ENCODE measurements at places on chromosomes 5 and 9.

- no peak for DNase-seq
Measured at GRCh38 chr9:134039386-134040175, 14.3 kb downstream of the BRD3OS start.

GRCh38 chr5:133336969-133337410, 275.4 kb downstream of the FSTL4 start:
- no peak for DNase-seq

GRCh38 chr5:120510098-120510637, 46.1 kb downstream of the PRR16 start:
- DNase-seq = no peak

DNA sequence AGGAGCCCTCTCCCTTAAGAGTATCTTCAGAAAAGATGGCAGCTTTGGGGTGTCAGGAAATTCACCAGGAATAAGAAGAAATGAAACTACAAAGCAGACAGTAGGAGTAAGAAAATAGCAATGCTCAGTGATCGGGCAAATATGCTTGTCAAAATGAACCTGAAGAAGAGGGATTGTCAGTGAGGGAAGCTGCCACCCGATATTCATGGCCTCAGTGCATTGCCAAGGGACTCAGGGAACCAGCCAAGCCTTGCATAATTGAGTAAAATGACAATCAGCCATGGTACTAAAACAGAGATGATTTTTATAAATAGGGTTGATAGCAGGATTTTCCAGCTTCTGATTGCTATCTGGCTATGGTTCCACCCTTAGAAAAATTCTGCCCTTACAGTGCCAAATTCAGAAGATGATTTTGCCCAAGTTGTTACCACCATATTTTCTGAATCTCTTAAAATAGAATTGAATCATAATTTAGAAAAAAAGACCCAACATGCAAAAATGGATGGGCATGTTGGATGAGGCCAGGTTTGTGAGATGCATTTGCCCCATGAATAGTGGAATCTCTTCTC, 274.0 kb downstream of the NTRK2 start:
- no peak for DNase-seq

GRCh38 chr9:22452415-22453010, 5.9 kb downstream of the DMRTA1 start:
- peak; percentile 65 for DNase-seq

DNA sequence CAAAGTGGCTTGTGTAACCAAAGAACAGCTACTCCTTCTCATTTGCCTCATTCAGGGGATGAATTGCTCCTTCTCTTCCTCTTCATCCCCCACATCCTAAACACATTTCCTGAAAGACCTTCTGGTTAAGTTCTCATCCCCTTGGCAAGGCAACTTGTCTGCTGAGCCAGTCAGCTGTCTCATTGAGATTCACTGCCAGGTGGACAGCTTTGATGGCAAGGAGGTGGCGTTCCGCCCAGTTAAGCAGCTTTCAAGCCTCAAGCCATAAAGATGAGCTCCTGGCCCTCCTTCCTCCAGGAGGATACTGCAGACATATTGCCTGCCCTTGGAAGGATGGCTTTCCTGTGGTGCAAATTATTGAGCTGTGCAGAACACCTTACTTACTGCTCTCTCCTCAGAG, 448.6 kb upstream of the MPDZ start:
- DNase-seq = no peak

DNA sequence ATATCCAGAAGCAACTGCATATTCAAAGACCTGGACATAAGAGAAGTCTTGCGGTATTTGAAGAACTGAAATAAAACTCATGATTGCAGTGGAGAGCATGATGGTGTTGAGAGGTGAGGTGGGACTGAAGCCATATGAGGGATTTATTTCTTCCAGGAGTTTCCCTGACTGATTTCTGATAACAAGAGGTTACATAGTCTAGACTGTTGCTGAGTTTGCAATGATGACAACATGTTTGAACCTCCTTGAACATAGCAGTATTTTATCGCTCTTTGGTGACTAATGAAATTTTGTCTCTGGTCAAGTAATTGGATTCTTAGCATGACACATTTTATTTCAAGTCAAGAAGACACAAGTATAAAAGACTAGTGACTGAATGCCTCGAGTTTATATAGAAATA, 61.8 kb downstream of the ACTBL2 start:
- no peak for DNase-seq

DNA sequence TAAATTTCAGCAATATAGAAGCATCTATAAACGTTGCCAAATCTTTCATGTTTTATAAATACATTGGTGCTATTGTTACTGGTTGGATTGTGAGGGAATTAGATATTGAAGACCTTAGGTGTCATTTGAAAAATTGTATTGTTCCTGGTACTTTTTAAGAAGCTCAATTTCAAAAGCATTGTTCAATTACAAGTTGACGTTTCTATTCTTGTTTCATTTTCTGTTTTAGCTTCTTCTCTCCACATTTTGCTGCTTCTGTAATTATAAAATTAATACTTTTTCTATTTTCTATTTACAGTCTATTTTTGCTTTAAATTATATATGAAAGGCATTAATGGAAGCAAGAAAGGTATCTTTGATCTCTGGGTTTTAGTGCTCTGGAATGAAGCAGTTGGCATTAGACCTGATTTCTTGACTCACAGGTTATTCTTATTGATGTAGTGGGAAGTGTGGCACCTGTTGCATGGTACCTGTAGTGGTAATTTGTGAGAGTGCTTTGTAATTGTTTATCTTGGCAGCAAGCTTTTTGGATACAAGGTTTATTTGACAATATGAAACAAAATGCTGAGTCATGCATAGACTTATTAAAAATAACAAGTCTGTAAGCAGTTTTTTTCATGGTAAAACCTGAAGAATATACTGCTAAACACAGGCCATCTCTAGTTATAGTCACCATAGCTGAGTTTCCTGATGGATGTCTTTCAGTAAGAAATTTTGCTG, 13.2 kb downstream of the MACIR start:
- no peak for DNase-seq

- no peak for DNase-seq
Measured at GRCh38 chr9:76592974-76593347, 134.0 kb downstream of the GCNT1 start.

GRCh38 chr5:146754621-146755020, 123.9 kb downstream of the PPP2R2B start:
- DNase-seq = no peak

DNA sequence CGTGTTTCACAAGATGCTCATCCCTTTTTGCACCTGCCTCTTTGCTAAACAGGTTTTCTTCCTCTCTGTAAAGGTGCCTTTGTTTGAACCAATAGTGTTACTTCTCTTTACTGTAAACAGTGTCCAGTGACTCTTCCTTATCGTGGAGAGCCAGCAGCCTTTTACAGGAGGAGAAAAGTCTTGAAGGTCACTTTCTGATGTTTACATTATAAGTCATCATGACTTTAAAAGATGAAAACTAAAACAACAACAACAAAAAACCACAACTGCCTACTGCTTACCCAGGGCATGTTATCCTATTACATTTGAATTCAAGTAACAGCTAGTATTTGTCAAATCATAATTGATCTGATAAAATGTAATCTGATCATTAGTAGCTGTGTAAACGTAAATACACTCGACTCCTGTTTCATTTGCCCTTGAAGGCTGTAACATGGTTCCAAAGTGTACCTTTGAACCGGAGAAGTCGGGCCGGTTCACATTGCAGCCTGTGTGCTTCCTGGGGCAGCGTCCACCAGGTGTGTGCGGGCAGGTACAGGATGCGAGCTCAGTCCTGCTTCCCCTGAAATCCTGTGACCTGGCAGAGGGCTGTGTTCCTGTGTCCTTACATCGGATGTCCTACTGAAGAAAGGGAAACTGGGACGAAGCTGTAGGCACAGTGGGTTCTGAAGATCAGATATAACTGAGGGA, 118.1 kb downstream of the C9orf152 start:
- no peak for DNase-seq

GRCh38 chr9:22116758-22117157, 107.7 kb upstream of the CDKN2B start:
- DNase-seq = no peak

- no peak for DNase-seq
Measured at GRCh38 chr5:98588215-98588614, 185.2 kb upstream of the RGMB start.

DNA sequence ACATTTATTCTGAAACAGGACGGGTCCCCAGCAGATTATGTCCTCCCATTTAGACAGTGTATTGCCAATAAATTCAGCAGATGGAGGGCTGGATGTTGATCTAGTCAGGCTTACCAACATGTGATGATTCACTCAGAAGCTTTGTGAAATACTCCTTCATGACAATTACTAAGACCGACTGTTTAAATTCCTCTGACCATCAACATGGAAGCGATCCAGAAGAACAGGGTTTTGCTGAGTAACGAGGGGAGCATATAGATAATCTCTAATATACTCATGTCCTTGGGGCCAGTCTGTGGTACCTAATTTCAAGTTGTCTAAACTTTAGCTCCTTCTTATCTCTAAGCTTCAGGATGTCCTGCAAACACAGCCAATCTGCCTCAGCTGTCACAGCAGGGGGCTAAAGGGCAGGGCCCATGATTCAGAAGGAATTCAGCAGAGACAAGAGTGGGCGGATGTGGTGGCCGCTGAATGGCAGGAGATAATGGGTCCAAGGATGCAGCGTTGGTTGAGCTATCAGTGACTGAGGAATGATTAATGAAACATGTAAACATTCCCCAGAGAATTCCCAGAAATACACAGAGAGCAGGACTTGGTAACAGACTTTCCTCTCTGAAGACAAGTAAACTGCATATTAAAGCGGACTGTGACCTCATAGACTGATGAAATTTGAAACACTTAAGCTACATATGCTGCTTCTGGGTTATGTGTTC, 109.4 kb downstream of the ANKRD55 start:
- DNase-seq = no peak

GRCh38 chr5:40842351-40842750, 1.2 kb downstream of the CARD6 start:
- DNase-seq = no peak

DNA sequence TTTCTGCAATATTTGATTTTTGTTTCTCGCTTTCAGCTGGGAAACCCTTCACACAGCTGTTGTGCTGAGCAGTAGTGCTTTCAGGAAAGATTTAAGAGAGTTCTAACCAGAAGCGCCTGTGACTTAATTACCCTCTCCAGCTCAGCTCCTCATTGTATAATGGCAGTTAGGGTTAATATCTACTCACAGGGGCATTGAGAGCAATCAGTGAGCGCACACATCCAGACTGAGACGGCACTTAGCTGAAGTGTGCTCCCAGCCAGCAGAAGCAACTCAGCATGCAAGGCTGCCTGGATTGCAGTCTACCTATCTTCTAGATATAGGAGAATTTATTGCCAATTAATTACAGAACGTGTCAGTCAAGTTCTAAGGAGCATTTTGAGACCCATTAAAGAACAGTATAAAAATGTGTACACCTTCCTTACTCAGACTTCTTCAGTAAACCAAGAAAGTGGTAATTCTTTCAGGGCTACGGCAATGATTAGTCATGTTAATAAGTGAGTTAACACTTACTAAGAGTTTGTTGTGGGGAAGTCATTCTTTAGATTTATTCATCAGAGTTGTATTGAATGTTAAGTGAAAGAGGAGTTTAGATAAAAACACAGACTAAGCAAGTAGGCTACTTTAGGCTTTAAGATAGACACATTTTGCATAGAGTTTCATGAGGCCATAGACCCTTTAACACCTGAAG, 111.7 kb upstream of the PCAT7 start:
- no peak for DNase-seq

DNA sequence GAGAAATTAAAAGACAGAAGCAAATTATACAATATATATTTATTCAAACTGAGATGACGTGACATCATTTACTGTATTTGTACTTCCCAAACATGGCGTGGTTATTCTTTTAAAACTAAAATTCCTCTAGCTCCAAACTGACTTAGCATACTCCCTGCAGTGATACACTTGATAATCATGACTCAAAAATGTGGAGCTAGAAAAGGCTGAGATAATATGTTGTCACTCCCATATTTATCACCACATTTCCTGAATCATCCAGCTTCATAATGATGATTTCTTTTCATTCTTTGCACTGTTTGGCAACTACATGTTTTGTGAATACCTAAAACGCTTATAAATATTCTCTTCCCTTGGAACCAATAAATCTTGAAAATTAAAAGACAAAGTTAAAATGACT, 341.0 kb downstream of the EBF1 start:
- no peak for DNase-seq

DNA sequence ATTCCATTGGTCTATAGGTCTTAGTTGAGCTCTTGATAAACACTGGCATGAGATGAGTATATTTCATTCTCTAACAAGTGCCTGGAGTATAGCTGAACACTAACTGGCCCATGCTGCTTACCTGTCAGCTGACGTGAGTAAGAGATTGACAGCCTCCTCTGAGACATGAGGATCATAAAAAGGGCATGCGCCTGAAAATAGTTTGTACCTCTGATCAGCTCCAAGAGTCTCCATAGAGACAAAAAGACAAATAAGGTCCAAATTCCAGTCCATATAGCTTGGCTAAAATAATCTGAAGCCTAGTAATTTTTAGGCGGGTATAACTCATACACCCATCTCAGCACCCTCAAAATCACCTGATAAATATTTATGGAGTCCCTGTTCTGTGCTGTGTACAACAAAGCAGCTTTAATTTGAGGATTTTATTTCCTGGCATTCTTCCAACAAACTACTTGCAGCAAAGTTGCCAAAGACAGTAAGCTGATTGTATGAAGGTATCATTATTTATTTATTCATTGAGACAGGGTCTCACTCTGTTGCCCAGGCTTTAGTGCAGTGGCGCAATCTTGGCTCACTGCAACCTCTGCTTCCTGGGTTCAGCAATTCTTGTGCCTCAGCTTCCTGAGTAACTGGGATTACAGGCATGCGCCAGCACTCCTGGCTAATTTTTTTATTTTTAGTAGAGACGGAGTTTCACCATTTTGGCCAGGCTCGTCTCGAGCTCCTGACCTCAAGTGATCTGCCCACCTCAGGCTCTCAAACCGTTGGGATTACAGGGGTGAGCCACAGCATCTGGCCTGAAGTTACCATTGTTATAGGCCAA, 16.2 kb upstream of the FSD1L start:
- DNase-seq = no peak

- no peak for DNase-seq
Measured at GRCh38 chr5:147507480-147508126, 2.3 kb downstream of the DPYSL3 start.

DNA sequence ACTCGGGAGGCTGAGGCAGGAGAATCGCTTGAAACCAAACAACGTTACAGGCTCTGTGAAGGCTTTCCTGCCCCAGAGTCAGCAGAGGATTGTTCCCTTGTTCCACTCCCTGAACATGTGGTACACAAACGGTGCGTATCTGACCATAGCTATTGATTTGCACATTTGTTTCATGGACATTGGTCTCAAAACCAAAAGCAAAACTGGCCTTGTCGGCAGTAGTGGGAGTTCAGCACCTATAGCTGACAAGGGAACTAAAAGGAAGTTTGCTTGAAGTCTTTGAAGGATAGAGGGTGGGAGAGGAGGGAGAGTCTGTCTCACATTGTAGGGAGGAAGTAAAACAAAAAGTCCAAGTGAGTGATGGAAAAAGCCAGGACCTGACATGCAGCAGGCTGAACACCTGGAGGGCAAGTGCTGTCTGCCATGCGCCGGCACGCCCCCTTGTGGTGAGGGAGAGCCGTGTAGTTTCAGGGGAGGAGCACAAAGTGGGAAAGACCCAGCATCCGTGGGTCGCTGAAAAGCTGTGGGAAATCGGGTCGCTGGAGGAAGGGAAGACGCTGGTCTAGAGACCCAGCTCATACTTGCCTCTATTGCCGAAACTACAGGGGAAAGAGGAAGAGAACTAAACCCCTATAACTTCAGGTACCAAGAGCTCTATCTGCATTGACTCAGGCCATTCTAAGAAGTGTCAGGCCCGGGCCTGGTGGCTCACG, 58.0 kb downstream of the RAD23B start:
- DNase-seq = peak; percentile 64

All from HAP-1 (cell line).